ENCODE measurements at places on chromosomes 13 and 19.

DNA sequence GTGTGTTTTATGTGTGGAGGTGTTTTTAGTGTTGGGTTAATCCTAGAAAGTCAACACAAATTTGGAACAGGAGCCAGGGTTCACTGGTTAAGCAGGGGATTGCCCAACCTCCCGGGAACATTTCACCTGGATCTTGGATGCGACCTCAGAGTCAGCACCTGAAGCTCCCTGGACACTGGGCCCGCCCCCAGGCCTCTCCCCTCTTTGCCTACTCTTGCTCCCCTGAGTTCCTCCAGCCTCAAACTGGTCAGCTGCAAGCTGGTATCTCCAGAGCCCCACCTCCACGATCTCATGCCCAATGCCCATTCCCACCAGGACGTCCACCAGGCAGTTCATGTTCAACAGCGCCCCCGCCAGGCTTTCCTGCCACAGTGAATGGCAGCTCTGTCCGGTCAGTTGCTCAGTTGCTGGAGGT, 9.7 kb downstream of the HSD17B14 start:
- no peak for DNase-seq

- no peak for DNase-seq
Observed at GRCh38 chr13:95568131-95568530, 15.6 kb downstream of the CLDN10 start.

DNA sequence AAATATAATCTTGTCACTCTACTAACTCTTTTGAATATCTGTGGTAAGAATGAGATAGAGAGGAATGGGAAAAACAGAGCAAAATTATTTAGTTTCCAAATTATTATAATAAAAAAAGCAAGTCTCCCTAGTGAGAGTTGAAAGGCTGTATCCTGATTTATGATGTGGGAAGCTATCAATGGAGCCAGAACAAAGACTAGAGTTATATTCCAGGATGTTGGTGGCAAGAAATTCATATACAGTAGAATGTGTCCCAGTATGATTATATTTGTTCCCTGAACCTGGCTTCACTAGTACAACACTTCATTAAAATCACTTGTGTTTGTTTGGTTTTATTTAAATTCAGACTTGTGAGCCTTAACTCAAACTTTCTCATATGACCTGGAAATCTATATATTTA, 630.3 kb downstream of the GPC5 start:
- DNase-seq, result no peak

- no peak for DNase-seq
Observed at GRCh38 chr19:35883882-35884281, 15.5 kb downstream of the APLP1 start.

- no peak for DNase-seq
Observed at GRCh38 chr19:49194408-49194807, 36.8 kb downstream of the TRPM4 start.

GRCh38 chr13:27971236-27971645, 2.1 kb upstream of the CDX2 start:
- no peak for DNase-seq

GRCh38 chr19:13742756-13743155, 21.6 kb upstream of the MRI1 start:
- no peak for DNase-seq

DNA sequence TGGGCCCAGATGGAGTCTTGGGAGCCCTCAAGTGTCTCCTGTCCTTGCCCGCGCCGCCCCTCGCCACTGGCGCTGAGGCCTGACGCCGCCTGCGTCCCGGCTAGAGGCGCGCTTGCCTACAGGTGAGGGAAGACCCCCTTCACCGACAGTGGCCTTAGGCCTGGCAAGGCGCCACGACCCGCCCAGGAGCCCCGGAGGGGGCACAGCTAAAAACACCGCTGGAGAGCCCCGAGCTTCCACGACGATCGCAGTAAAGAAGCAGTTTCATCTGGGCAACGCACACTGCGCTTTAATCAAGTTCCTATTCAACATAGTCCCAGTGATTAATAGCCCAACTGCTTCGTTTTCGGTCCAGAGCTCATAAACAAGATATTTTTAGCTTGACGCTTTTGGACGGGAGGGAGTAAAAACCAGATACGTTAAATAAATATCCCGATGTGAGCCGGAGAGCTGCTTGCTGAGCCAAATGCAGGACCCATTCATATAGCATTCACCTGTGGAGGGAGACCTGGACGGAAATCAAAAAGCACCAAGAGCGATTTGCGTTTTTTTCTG, 1.5 kb upstream of the CEBPA start:
- no peak for DNase-seq

GRCh38 chr19:19347401-19348110, 26.9 kb downstream of the MAU2 start:
- no peak for DNase-seq

GRCh38 chr13:97302611-97303010, 80.5 kb downstream of the MBNL2 start:
- no peak for DNase-seq

DNA sequence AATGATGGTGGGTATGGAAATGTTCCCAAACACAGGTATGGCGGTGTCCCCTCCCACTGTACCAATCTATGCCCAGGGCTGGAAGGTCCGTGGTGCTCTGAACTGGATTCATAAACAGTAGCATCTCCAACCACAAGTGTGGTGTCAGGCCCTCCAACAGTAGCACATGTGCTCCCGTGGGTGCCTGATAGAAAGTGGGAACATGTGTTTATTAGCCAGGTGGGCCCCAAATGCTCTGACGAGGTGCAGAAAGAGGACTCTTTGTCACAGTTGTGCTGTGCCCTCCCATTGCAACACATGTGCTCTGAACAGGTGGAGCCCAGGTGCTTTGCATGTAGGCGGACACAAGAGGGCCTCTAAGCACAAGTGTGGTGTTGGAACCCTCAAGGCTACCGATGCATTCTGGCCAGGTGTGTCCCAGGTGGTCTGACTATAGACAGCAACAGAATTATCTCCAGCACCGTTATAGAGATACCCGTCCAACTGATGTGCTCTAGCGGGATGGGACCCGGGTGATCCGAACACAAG, 75.4 kb upstream of the ZNF30 start:
- DNase-seq, result no peak

DNA sequence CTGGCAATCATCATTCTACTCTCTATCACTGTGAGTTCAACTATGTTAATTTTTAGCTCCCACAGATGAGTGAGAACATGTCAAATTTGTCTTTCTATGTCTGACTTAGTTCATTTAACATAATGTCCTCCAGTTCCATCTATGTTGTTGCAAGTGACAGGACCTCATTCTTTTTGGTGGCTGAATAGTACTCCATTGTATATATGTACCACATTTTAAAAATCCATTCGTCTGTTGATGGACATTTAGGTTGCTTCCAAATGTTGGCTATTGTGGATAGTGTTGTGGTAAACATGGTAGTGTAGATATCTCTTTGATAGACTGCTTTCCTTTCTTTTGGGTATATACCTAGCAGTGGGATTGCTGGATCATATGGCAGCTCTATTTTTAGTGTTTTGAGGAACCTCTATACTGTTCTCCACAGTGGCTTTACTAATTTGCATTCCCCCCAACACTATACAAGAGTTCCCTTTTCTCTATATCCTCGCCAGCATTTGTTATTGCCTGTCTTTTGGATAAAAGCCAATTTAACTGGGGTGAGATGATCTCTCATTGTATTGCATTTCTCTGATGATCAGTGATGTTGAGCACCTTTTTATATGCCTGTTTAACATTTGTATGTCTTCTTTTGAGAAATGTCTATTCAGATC, 124.1 kb downstream of the PCCA start:
- DNase-seq, result no peak

GRCh38 chr13:45207319-45207718, 6.5 kb upstream of the KCTD4 start:
- DNase-seq, result no peak

DNA sequence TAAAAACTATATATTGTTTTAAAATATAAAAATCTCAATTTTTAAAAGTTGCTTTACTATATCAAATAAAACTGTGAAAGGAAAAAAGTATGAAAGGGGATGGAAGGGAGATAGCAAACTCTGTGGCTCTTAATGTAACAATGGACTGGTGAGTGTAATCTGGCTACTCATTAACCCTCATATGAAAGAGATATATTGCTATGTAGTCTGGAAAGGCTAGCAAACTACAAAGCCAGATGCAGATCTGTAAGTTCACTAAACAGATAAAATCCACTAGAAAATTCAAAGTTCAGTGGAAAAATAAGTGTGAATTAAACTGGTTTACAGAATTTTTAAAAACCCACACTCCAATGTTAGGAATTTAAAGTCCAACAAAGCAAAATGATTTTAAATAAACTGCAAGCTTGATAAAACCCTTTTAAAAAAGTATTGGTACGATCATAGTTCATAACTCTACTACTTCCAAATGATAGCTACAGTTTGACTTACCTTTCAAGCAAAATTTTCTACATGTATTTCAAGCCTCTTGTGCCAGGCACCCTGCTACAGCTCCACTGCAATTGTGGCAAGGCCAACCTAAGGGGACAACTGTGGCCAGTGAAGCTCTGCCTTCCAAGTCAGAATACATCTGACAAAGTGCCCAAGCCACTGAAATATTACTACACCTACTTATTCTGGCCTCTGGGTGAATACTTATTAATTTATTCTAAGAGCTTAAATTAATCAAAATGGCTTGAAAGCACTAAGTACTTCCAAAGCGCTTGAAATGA, 647 bp upstream of the ELF1 start:
- no peak for DNase-seq

DNA sequence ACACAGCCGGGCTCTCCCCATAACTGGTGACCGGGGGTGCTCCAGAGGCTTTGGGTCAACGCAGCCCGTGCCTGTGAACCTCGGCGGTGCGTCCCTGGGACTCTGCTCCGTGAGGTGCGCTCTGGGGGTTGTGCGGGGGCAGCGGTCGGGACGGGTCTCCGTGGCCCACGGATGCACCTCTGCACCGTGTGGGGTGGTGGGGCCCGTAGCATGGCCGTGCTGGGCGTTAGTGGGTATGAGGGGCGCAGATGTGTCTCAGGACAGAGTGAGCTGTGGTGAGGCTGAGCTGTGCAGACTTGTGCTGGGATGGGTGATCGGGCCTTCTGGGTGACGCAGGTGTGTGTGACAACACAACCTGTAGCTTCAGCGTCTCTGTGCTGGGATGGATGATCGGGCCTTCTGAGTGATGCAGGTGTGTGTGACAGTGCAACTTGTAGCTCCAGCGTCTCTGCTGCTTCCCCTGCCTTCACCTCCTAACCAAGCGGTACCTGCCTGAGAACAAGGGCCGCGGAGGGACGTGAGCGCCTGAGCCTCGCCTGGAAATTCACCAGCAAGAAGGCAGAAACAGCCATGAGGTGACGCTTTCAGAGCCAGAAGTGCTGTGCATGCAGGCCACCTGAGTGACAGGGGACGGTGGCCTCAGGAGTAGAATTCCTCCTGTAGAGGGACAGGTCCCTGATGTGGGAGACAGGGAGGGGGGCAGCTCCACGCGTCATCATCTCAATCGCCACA, 599 bp downstream of the ZNF331 start:
- DNase-seq, result no peak

DNA sequence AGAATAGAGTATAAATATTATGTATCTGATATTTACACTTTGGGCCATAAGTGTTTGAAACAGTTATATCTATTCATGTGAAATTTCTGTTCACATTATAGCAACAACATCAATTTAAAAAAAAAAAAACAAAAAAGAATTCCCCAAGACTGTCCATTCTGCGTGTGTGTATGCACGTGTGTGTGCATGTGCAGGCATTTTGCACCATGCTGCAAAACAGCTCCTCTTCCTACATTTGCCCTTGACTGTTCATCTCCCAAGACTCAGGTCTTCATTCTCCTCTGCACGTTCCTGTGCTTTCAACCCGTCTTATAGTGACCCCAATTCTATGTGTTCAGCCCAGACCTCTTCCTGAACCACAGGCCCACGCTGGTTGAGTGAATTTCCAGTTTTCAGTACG, 149.4 kb downstream of the SHISA2 start:
- no peak for DNase-seq

DNA sequence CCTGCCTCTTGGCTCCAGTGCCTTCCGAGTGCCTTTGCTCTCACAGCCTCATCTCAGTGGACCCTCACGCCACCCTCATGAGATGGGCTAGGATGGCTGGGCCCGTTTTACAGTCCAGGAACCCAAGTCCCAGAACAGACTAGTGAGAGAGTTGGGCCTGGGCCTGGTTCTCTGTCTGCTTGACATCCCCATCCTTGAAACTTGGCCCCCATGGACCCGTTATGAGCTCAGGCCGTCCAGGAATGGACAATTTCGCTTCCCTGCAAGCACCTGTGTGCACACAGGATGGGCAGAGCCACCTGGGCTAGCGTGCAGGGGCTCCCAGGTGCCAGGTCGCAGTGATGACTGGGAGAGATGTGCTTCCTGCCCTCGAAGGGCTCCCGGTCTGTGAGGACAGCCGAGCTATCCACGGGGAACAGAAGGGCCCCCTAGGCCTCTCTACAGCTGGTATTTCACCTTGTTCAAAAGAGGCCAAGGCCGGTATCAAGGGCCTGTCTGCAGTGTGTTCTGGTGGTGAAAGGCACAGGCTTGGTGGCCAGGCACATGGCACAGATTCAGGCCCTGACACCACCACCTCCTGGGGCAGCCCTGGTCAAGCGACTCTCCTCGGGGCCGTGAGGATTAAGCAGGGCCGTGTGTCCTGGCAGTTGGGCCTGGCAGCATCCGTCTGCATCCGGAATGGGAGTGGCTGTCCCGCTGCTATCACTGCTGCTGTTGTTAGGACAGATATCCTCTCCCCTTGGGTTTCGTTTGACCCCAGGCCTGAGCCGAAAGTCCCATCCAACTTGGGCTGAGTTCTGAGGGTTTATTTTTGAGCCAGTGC, 38.9 kb downstream of the CAPN12 start:
- no peak for DNase-seq

GRCh38 chr19:34595683-34596082, 81.3 kb downstream of the SCGB2B2 start:
- DNase-seq, result no peak

GRCh38 chr13:91174886-91175501, 172.5 kb upstream of the MIR17HG start:
- no peak for DNase-seq

DNA sequence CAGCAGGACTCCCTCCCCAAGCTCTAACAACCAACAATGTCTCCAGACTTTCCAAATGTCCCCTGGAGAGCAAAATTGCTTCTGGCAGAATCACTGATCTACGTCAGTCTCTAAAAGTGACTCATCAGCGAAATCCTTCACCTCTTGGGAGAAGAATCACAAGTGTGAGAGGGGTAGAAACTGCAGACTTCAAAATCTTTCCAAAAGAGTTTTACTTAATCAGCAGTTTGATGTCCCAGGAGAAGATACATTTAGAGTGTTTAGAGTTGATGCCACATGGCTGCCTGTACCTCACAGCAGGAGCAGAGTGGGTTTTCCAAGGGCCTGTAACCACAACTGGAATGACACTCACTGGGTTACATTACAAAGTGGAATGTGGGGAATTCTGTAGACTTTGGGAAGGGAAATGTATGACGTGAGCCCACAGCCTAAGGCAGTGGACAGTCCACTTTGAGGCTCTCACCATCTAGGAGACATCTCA, 6.2 kb upstream of the CEACAM5 start:
- DNase-seq, result no peak

DNA sequence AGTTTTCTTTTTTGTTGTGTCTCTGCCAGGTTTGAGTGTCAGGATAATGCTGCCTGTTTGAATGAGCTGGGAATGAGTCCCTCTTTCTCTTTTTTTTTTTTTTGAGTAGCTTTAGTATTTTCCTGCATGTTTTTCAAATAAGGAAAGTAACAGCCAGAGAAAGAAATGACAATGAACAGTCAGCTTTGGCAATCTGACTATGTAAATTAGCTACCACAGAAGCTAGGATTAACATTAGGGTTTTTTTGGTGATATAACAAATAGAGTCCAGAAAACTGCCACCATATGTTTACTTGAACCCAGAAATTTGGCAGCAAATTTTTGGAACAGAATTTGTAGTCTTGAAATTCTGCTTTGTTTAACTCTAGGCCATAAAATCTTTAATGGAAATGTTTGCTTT, 50.5 kb downstream of the SGCG start:
- no peak for DNase-seq
